ENCODE measurements at places on chromosomes 4 and X.

GRCh38 chr4:162700815-162701361 lies 465.8 kb downstream of the NAF1 start:
- DNase-seq, result no peak

DNA sequence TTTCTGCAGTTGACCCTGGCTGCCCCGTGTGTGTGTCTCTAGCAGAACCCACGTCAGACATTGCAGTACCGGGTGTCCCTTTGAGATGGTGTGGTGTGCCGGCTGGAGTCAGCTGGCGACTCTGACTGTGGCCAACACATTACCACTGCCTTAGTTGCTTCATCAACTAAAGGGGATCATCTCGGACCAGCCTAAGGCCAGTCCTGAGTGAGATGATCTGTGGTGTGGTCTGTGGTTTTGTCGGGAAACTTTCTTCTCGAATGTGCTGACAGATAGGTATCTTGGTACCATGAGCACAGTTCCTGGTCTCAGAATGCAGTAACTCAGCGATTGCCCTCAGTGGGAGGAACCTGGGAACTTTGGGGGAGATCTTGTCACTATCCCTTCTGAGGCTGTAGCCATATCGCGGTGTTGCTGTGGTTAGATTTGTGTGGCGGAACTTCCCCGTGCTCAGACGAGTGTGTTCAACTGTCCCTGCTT lies 15.8 kb downstream of the TBC1D14 start:
- DNase-seq, result no peak

DNA sequence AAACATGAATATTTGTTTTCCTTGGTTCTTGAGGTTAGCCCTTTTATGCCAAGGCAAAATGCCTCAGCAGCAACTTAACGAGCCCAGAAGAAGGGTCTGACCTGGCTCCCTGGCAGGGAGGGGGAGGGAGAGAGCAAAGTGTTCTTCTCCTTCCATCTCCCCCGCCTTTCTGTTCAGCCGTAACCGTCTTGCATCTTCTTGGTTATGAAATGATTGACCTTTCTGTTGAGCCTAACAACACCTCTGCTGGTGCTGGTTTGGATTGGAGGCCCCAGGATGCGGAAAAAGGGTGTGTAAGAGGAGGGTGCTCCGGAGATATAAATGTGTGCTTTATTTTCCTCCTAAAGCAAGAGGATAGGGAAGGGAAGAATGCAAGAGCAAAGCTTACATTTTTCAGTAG lies 44.7 kb downstream of the PTTG2 start:
- no peak for DNase-seq

DNA sequence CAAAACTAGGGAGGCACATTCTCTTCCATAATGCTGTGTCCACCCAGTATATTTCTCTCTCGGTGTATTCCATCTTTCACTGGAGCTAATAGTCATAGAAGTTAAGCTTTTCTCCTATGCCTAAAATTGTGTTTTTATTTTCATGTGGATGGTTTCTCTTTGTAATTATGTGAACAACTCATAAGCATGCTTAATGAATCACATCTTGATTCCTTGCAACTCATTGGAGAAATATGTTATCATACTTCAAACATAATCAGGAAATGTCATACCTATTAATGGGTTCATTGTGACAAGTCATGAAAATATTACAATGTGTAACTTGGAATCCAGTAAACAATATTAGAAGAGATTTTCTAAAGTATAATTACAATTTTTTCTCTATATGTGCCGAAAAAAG lies 186.3 kb downstream of the SLC7A11 start:
- no peak for DNase-seq

DNA sequence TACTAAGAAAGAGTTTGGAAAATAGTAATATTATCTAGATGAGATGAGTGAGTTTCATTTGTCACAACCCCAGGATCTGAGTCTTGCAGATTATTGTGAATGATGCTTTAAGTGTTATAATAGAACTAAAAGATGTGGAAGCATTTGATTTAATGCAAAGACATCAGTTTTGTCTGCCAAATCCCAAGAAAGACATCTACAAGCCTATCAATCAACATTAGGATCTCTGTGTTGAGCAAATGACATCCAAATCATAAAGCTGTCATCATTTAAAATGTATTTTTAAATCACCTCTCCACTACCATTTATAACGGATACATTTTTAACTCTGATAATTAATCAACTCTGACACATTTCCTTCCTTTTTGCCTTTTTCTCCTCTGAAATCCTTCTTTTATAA lies 310.8 kb upstream of the SLIT2 start:
- DNase-seq, result no peak

- DNase-seq, result no peak
Measured at GRCh38 chrX:24357106-24357505, 3.3 kb upstream of the SUPT20HL1 start.

DNA sequence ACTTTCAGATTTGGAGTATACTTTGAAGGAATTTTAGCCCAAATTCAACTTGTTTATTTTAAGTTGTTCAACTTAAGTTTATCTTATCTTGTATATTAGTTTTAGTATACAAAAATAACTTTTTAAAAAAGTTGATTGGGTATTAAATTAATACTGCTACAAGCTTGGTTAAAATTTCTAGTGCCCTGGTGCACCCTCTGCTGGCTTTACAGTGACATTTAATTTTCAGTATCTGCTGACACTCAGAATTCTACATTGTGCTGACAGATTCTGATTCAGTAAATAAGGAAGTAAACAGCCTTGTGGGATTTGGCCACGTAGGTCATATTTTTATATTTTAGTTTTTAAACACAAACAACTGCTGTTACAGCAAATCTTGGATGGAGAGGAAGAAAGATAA lies 2.9 kb downstream of the EDA start:
- no peak for DNase-seq

GRCh38 chr4:104206784-104207183 lies 287.9 kb downstream of the CXXC4 start:
- no peak for DNase-seq

DNA sequence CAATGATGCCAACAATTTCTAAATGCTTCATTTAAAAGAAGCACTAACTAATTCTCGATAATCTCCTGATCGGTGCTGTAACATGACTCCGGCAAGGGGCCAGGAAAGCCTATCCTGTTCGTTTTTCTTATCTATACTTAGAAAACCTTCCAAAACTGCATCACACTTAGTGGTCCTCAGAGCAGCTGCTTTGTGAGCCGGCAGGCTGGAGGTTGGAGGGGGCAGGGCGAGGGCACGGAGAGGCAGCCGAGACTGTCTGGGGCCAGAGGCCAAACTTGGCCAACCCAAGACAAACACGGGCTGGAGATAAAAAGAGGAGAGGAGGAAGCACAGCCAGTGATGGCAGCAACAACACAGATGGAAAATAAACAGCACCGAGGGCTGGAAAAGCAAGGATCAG lies 455.7 kb downstream of the BCOR start:
- DNase-seq, result no peak

- DNase-seq, result no peak
Measured at GRCh38 chrX:71420686-71421085, 54.5 kb downstream of the TAF1 start.

DNA sequence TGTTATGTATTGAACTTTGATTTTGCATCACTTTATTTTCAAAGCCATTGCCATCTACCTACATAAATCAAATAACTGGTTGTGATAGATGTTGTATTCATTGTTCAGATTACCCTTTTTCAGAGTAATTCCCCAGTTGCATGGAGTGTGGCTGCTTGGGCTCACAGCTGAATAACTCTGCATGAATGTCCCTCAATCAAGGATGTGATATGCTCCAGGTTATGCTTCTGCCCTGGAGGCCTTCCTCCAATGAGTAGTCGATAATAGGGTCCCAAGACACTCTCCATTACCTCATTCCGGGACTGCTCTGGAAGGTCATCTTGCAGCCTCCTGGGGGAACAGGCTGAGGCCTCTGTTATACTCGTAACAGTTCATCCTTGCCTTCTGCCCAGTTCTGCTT lies 251.8 kb downstream of the ADGRL3 start:
- DNase-seq, result no peak

- no peak for DNase-seq
Measured at GRCh38 chr4:158775091-158775651, 6.3 kb downstream of the FNIP2 start.

DNA sequence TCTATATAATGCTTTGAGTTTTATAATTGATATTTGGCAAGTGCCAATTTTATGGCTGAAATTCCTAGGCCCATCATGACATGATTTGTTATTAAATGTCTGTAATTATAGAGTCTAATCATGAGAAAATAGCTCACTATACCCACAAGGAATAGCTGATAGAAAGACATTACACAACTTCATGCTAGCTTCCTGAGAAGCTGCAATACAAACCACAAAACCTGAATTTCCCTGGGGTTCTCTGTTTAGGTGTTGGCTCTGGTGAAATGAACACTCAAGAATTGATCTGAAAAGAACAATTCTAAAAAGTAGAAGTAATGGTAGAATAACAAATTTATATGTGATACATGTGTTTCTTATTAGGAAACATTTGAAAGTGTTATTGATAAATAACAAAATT lies 169.6 kb downstream of the GASK1B start:
- DNase-seq, result no peak

- no peak for DNase-seq
Measured at GRCh38 chr4:151729731-151730559, 30.9 kb downstream of the GATB start.

GRCh38 chr4:77062856-77063255 lies 12.9 kb downstream of the CCNI start:
- DNase-seq, result no peak

GRCh38 chr4:157043131-157043530 lies 32.8 kb upstream of the GLRB start:
- peak; percentile 27 for DNase-seq

DNA sequence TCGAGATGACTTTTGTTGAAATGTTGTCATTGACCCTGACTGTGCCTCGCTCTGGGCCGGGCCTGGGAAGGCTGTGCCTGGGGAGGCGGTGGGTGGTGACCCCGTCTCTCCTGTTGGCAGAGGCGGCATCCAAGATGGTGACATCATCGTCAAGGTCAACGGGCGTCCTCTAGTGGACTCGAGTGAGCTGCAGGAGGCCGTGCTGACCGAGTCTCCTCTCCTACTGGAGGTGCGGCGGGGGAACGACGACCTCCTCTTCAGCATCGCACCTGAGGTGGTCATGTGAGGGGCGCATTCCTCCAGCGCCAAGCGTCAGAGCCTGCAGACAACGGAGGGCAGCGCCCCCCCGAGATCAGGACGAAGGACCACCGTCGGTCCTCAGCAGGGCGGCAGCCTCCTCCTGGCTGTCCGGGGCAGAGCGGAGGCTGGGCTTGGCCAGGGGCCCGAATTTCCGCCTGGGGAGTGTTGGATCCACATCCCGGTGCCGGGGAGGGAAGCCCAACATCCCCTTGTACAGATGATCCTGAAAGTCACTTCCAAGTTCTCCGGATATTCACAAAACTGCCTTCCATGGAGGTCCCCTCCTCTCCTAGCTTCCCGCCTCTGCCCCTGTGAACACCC lies 36.4 kb downstream of the HTRA3 start:
- DNase-seq, result no peak

DNA sequence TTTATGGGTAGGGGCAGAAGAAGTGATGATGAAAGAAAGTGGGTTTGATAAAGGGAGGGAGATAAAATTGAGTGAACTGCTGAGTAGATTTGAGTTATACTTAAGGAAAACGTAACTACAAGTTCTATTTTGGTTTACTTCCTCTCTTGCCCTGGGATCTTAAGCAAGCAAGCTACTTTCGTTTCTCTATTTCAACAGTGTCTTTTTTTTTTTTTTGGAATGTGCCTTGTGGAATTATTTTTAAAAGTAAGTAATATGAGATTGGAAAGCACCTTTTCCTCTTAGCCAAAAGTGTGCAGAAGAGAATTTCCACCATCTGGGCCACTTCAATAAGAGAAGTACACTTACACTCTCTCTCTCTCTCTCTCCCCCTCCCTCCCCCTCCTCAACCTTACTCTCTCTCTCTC lies 16.0 kb upstream of the C4orf36 start:
- no peak for DNase-seq

DNA sequence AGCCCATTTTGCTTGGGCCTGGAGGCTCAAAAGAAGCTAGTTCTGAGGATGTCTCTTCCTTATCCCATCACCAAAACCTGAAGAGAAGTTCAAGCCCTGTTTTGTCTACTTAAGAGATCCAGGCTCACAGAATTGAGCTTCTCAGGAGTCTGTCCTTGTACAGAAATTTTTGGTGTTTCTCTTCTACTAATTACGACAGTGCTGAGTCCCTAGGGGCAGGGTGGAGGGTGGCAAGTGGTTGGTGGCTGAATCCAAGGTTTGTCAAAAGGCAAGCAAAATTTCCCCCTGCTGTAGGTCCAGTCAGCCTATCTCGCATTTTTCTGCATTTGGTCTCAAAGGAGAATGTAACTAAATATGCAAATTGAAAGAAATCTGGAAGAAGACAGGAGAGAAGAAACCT lies 377.9 kb downstream of the SMARCA1 start:
- no peak for DNase-seq

DNA sequence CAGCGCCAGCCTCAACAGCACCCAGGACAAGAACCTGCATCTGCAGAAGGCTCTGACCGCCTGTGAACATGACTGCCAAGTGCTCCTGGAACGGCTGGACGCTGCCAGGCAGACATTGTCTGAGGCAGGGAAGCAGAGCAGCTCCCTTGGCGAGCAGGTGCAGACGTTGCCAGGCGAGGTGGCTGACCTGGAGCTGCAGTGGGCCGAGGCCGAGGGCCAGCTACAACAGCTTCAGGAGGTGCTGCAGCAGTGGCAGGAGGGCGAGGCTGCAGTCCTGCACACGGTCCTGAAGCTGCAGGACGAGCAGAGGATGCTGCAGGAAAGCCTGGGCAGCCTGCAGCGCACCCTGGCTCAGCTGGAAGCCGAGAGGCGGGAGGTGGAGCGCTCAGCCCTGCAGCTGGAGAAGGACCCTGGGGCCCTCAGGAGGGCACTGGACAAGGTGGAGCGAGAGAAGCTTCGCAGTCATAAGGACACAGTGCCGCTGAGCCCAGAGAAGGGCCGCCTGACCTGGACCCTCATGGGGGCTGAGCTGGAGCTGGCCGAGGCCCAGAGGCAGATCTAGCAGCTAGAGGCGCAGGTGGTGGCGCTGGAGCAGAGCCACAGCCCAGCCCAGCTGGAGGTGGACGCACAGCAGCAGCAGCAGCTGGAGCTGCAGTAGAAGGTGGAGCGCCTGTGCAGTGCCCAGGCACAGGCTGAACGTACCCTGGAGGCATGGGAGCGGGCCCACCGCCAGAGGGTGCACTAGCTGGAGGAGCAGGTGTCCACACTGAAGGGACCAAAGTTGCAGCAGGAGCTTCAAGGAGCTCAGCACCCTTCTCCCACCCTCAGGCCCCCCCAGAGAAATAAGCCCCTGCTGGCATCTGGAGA lies 16.4 kb downstream of the SMIM10L2A start:
- no peak for DNase-seq

- DNase-seq, result no peak
Measured at GRCh38 chr4:110532901-110533589, 57.1 kb downstream of the ENPEP start.

GRCh38 chr4:20878806-20879205 lies 178.5 kb downstream of the PACRGL start:
- no peak for DNase-seq

- no peak for DNase-seq
Measured at GRCh38 chrX:46913667-46914066, 1.4 kb downstream of the JADE3 start.

DNA sequence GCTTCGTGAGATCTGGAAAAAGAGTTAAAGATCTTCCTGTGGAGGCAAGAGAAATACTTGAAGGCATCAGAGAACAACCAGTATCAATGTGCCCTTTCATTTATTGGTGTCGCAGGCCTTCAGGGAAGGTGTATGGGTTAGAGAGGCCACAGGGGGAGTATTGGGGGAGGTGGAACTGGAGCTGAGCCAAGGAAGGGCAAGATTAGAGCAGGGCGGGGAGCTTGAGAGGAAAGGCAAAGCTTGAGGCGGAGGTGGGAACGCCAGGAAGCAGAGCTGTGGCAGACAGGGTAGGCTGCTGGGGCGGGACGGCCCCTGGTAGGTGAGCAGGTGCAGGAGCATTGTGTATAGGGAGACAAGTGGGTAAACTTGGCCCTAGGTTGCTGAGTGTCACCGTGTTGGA lies 329.9 kb downstream of the ARHGAP10 start:
- no peak for DNase-seq

Measured in fibroblast of skin of left quadriceps (primary cell).